ENCODE measurements at places on chromosomes 12 and 14.

GRCh38 chr12:117854339-117855012 is 114.3 kb downstream of the KSR2 start:
- H3K36me3 ChIP-seq = no peaks in the 10 kb centered on the region
- H3K27ac ChIP-seq = no peak overlapping the region
- H3K4me3 ChIP-seq = no peak overlapping the region
- peaks cover 3% of the 10 kb centered on the region for H3K4me1 ChIP-seq
- no peak for DNase-seq

- no peak for DNase-seq
- H3K27ac ChIP-seq = no peak overlapping the region
- no peak overlapping the region for H3K4me3 ChIP-seq
- no peaks in the 10 kb centered on the region for H3K4me1 ChIP-seq
- H3K27me3 ChIP-seq = no peaks in the 10 kb centered on the region
These were observed 608.4 kb upstream of the FOXG1 start for GRCh38 chr14:28157887-28158791.

DNA sequence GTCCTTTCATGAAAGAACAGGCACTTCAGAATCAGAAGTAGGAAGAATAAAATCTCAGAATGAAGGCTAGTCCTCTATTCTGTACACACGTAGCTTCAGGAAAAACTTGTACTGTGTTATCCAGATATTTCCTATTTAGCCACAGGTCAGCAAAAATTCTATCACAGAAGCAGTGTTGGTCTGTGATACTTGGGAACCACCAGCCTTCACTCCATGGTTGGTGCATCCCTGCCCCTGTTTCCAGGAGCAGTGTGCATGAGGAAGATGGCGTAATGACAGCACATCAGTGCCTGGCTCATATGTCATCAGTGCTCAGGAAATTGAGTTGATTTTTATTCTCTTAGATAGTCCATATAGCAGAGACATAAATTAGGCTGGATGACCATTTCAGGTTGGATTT is 87.7 kb downstream of the SAMD4A start:
- H3K36me3 ChIP-seq = no peaks in the 10 kb centered on the region
- no peak for DNase-seq
- H3K4me3 ChIP-seq = no peak overlapping the region
- no peak overlapping the region for H3K27ac ChIP-seq

- H3K4me3 ChIP-seq = no peak overlapping the region
- peaks cover 11% of the 10 kb centered on the region for H3K27me3 ChIP-seq
- peaks cover 3% of the 10 kb centered on the region for H3K4me1 ChIP-seq
- no peaks in the 10 kb centered on the region for H3K36me3 ChIP-seq
- DNase-seq = no peak
These were observed 8.2 kb upstream of the DHRS2 start for GRCh38 chr14:23627961-23628360.

DNA sequence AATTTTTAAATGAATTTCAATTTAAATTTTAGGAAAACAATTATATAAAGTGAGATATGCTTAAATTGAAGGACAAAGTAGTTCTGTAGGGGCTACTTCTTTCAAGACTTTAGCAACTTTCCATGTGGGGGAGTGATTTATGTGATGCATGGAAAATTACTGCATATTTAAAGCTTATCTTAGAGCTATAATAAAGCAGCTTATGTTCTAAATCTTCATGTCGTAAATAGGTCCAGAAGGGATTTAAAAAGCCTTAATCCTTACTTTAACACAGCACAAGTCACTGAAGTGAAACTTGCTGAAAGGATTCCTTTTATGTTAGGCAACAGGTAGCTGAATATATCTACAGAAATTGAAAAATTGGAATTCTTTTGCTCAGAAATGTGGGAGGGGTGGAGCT is 340.4 kb downstream of the NAV3 start:
- H3K36me3 ChIP-seq = no peaks in the 10 kb centered on the region
- H3K27ac ChIP-seq = no peak overlapping the region
- H3K4me1 ChIP-seq = no peaks in the 10 kb centered on the region

Data from CD4-positive, CD25-positive, alpha-beta regulatory T cell (primary cell).